ENCODE measurements at places on chromosomes 1 and 21.

DNA sequence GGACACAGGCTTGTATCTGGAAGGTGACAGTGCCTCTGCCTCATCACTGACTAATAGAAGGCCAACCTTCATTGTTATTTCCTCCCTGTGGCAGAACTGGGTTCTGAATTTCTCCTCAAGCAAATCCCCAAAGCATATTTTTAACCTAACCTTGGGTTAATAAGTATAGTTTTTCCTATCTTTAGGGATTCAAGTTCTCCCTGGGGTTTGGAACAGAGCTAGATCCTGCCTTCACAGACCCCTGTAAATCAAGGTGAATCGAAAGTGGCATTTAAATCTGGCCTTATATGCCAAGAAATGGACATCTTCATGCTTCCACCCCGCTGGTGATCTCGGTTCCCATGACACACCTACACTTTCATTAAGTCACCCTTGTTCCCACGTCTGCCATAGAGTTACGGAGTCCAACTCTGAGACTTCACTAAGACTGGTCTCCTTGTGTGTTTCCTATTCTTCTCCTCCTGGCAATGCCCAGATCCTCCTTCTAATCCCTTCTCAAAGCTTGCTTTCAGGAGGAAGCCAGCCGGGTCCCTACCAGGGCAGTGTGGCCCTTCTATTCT is 4.3 kb upstream of the CHI3L2 start:
- DNase-seq, result peak; percentile 79

DNA sequence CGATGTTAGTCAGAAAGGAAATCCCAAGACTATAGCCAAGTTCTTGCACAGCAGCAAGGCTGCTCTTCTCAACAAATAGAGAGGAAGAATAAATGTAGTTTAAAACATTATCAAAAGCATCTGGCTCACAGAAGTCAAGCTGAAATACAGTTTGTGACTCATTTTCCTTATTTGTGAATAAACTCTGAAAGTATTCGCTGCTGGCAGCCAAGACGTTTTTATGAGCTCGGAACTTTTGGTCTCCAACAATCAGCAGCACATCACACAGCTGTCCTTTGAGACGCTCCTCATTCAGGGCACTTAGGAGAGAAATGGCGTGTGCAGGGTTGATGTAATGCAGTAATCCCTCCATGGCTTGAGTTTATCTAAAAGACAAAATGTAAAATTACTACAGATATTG is 16.4 kb downstream of the ZBTB21 start:
- no peak for DNase-seq

GRCh38 chr1:192577145-192578140 is 1.9 kb downstream of the RGS1 start:
- no peak for DNase-seq

DNA sequence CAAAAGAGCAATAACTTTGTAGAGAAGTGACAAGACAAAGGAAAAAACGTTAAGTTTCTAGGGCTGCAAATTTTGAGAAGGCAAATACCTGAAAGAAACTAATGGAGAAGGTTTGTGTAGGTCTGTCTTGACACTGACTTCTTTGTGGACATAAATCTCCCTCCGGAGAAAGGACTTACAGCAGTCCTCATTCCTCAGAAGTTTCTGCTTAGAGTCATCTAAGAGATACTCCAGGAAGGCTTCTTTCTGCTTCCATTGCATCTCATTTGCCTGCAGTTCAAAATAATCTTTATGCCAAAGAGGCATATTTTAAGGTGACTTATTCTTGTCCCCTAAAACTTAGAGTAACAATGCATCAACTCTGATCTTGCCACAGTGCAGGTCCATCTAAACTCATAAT is 4.4 kb upstream of the C4BPB start:
- DNase-seq, result no peak

GRCh38 chr1:170640581-170640980 is 23.4 kb upstream of the PRRX1 start:
- no peak for DNase-seq

DNA sequence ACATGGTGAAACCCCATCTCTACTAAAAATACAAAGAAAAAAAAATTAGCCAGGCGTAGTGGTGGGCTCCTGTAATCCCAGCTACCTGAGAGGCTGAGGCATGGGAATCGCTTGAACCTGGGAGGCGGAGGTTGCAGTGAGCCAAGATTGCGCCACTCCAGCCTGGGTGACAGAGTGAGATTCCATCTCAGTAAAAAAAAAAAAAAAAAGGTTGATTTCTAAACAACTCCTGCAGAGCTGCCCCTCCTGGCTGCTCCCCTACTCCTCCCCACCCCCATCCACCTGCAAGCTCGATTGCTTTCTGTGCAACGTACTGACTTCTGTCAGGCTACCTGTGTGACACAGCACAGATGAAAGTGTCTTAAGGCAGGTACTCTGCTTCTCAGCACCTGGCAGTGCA is 13.3 kb downstream of the ETV3L start:
- DNase-seq, result no peak

DNA sequence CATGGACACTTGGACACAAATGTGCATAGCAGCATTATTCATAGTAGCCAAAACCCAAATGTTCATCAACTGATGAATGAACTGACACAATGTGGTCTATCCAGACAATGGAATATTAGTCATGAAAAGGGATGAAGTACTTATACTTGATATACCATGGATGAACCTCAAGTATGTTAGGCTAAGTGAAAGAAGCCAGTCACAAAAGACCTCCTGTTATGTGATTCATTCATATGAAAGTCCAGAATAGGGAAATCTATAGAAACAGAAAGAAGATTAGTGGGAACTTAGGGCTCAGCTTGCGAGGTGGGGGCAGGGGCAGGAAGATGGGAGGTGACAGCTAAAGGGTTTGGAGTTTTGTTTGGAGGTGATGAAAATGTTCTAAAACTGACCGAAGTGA is 7.4 kb downstream of the KCNE1 start:
- no peak for DNase-seq

GRCh38 chr1:198876371-198876871 is 237.6 kb downstream of the PTPRC start:
- no peak for DNase-seq

- no peak for DNase-seq
Measured at GRCh38 chr1:53348486-53349368, 20.9 kb upstream of the LRP8 start.

- no peak for DNase-seq
Measured at GRCh38 chr1:84762664-84763063, 72.4 kb upstream of the SSX2IP start.

- DNase-seq, result no peak
Measured at GRCh38 chr1:98903261-98903660, 101.4 kb downstream of the PLPPR5 start.

- DNase-seq, result no peak
Measured at GRCh38 chr21:33390479-33390878, 12.7 kb upstream of the IFNGR2 start.

DNA sequence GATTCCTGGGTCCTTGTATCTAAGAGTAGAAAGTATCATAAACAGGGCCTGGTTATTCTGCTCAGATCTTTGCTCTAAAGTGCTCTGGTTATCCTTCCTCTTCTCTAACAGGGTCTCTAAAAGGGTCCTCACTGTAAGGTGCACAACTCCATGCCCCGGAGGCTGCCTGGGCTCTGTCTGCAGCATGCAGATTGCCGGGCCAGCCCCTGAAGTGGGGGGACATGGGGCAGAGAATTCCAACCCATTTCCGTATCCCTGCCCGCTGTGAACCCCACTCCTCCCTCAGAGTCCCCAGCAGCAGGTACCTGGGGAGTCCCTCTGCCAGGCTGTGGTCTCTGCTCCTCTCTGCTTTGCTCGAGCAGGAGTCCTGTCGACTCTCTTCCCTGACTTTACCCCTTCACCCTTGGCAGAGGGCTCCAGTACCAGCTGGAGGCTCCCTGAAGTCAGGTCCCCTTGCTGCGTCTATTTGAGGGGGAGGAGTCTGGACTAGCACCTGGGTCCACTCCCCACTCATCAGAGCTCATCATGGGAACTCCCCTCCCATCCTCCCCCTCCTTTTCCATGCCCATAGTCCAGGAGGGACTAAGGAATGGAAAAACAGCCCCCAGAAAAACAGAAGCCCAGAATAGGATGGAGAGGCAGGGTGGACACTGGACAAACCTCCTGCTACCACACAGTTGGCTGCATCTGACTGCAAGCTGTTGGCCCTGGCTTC is 12.1 kb downstream of the BLACAT1 start:
- DNase-seq, result no peak

DNA sequence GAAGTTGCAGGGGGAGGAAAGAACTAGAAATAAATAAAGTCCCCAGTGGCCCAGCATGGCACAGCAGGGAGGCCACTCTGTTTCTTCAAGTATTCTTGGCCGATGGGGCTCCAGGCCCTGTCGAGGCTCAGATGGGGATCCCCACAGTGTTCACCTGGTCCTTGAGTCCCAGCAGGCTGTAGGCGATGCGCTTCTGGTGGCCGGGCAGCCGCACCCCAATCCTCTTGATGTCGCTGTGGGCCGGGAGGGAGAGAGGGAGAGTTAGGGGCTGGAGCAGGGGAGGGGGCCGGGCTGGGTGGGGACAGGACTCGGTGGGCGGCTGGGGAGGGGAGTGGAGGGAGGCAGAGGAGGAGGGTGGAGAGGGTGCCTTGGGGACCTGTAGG is 30.8 kb downstream of the EPHA2 start:
- DNase-seq, result no peak

DNA sequence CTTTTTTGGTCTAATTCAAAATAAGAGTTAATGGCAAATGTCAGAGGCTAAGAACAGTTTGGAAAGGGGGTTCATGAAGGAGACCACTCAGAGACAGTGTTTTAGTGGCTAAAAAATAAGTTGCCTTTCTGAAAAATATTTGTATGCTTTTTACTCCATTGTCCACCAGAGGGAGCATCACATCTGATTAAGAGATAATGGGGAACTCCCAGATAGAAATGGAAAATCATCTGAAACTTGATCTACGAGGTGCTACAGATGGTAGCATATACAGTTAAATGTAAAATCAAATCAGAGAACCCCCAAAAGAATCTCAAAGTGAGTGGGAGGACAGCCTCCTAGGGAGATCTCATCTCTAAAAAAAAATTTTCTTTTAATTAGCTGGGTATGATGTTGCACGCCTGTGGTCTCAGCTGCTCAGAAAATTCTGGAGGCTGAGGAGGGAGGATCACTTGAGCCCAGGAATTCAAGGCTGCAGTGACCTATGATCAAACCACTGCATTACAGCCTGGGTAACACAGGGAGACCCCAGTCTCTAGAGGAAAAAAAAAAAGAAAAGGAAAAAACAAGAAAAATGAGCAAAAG is 9.7 kb downstream of the SMYD3 start:
- DNase-seq, result peak; percentile 85

DNA sequence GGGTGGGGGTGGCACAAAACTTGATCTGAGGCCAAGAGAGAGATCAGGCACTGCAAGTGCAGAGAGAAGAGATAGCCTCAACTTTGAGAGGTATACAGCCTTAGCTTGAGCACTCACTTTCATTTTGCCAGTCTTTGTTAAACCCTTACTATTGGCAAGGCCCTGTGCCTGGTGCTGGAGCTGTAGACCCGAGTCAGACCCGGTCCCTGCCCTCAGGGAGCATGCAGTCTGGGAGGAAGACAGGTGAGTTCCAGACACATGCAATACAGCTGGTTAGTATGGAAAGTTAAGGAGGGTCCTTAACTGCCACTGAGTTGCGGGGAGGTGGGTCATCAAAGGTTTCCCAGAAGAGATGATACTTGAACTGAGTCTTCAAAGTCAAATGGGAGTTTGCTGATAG is 31.7 kb downstream of the RAB3B start:
- DNase-seq, result no peak

- no peak for DNase-seq
Measured at GRCh38 chr1:213984387-213985208, 3.2 kb upstream of the PROX1 start.

DNA sequence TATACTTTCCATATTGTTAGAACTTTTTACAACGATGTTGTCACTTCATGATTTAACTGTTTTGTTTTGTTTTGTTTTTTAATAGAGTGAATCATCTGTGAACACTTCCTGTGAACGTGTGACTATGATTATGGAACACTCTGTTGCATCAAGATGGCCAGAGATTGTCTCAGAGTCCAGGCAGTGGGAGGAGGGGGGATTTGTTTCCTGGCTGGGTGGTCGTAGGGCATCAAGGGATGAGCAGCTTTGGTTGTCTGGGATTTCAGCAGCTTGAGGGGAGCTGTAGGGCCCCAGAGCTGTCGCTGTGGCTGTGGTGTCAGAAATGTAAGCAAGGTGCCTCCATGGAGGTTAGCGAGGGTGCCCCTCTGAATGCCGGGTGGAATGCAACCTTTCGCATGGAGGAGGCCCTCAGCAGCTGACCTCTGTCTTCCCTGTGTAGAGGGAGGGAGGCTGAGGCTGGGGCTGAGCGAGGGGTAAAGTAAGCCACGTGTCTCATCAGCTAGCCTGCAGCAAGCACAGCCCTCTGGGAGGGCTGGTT is 21.4 kb downstream of the NEK2 start:
- DNase-seq, result no peak

DNA sequence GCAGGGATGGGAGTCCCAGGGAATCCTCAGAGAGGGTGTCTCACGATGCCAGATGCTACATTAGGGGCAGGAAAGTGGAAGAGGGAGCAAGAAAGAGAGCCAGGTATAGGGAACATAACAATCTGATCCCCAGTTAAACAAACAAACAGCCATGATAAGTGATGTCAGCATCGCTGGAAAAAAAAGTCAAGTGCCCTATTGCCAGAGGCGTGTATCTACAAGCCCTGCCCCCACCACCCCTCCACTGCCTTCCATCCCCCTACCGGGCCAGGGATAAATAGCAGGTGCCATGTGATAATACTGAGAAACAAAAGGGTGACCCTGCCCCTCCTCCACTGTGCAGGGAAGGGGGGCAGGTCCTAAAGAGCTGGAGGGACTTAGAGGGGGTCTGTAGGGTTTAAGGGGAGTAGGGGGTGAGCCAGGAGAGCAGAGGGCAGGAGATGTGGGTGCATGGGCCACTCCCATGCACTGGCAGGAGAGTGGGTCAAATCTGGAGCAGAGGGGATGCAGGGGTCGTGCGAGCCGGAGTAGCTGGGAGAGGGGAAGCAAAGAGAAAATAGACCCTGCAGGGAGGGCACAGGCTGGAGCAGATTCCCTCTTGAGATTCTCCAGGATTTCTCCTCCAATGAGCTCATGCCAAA is 3.4 kb downstream of the SLC26A9 start:
- DNase-seq, result no peak

GRCh38 chr1:38527373-38527966 is 332.1 kb downstream of the RRAGC start:
- peak; percentile 88 for DNase-seq
